ENCODE measurements at places on chromosomes 6 and 20. TPM values are rescaled to one million over a fixed set of nuclear protein-coding genes. Genes with fewer than 3 reads are reported as not detected.

GRCh38 chr6:96844530-96844929 is 7.3 kb upstream of the GPR63 start:
- DNase-seq, result no peak
- no peaks in the 10 kb centered on the region for H3K4me1 ChIP-seq
- no peaks in the 10 kb centered on the region for H3K36me3 ChIP-seq
- no peak overlapping the region for H3K27ac ChIP-seq

Gene C20orf96
- 8.9 TPM for total RNA-seq

GRCh38 chr20:47922269-47922668 is 137.0 kb upstream of the SULF2 start:
- peaks cover 7% of the 10 kb centered on the region for H3K27me3 ChIP-seq
- no peaks in the 10 kb centered on the region for H3K36me3 ChIP-seq
- H3K4me1 ChIP-seq, result no peaks in the 10 kb centered on the region
- no peak for DNase-seq

Gene SNPH
- 12.2 TPM for total RNA-seq

- peak overlapping the region; percentile 33 for H3K27ac ChIP-seq
- no peaks in the 10 kb centered on the region for H3K27me3 ChIP-seq
- no peak for DNase-seq
- peak overlapping the region; percentile 9 for H3K4me3 ChIP-seq
Observed at GRCh38 chr20:14706555-14706954, 369.1 kb upstream of the FLRT3 start.

DNA sequence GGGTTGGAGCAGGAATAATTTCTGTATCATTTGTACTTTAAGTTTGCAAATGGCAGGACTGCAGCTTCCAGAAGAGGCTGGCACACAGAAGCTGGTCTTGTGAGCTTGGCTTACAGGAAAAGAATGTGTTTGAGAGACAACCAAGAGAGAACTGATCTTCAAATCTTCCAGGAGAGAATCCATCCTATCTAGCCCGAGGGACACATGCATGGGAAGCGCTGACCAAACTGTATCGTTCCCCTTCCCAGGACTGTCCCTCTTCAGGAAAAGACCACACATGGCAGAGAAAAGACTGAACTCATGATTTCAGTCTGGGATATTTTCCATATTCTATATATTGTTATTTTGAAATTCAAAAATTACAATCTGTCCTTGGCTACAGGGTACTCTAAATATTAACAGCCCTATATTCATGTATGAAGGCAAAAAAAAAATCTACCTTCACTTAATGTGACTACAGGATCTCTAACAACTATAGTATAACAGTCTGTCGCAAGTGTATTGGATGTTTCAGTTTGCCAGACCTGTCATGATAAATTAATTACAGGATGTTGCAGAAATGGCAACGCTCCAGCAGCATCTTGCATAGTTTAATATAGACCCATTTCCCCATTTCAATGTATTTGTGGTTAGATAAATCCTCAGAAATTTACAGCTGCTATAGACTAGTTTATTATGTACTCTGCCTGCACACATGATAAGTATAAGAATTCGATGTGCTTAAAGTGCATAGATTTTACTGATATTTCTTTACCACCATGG is 99.4 kb downstream of the MYB start:
- no peaks in the 10 kb centered on the region for H3K4me1 ChIP-seq
- DNase-seq, result peak; percentile 38
- no peak overlapping the region for H3K4me3 ChIP-seq
- no peak overlapping the region for H3K27ac ChIP-seq

Gene RAB23
- 40.1 TPM for total RNA-seq

- H3K4me3 ChIP-seq, result no peak overlapping the region
- no peaks in the 10 kb centered on the region for H3K27me3 ChIP-seq
- no peaks in the 10 kb centered on the region for H3K36me3 ChIP-seq
- H3K4me1 ChIP-seq, result no peaks in the 10 kb centered on the region
- no peak for DNase-seq
Observed at GRCh38 chr6:45736134-45736533, 279.5 kb downstream of the CLIC5 start.

- DNase-seq, result no peak
- no peak overlapping the region for H3K27ac ChIP-seq
- H3K27me3 ChIP-seq, result no peaks in the 10 kb centered on the region
- no peaks in the 10 kb centered on the region for H3K4me1 ChIP-seq
Observed at GRCh38 chr6:11971154-11971553, 41.0 kb upstream of the HIVEP1 start.

DNA sequence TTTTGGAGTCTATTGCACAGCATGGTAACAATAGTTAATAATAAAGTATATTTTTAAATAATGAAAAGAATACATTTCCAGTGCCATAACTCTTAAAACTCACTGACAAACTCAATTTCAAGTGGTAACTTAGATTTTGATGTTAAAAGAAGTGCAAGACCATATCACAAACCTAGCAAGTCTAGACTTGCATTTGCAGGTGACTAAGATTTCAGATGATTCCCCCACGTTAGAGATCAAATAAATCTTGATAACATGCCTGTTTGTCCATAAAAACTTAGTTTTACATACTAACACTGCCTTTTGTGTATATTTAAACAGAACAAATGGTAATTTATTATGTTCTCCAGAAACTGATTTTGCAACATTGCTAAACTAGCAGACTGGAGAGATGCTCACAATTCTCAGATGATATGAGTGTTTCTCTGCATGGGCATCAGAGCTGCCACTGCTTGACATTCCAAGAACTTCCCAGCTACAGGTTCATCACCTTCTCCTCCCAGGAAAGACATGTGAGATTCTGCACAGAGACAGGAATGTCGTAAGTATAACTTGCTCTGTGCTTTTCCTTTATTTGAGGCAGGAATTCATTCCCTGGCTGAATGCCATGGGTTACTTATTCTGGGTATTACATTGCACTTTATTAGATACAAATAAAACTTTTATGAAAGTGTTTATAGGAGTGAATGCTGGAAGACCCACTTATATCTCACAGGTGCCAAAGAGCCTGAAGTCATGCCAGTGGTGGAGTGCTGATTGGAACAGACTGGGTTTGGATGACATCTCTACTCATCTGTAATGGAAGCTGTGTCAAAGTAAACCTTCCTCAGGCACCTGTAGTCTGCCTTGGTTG is 160.2 kb upstream of the FOXA2 start:
- H3K4me1 ChIP-seq, result no peaks in the 10 kb centered on the region
- H3K4me3 ChIP-seq, result no peak overlapping the region
- no peak for DNase-seq
- no peak overlapping the region for H3K27ac ChIP-seq
- H3K36me3 ChIP-seq, result no peaks in the 10 kb centered on the region

Gene BMP6
- total RNA-seq, result 93.3 TPM

Gene KCNQ2
- total RNA-seq, result 66.5 TPM

Gene NUP43
- 28.1 TPM for total RNA-seq

DNA sequence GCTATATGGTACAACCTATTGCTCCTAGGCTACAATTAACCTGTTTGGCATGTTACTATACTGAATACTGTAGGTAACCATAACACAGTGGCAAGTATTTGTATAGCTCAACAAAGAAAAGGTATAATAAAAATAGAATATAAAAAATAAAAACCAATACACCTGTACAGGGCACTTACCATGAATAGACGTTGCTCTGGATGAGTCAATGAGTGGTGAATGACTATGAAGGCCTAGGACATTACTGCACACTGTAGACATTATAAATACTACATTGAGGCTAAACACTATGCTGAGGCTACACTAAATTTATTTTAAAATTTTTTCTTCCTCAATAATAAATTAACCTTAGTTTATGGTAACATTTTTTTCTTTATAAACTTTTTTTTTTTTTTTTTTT is 18.6 kb downstream of the ELOVL5 start:
- no peaks in the 10 kb centered on the region for H3K4me1 ChIP-seq
- H3K27ac ChIP-seq, result no peak overlapping the region
- H3K4me3 ChIP-seq, result no peak overlapping the region
- no peak for DNase-seq
- H3K27me3 ChIP-seq, result no peaks in the 10 kb centered on the region
- H3K36me3 ChIP-seq, result no peaks in the 10 kb centered on the region

Gene TP53TG5
- 0.39 TPM for total RNA-seq

DNA sequence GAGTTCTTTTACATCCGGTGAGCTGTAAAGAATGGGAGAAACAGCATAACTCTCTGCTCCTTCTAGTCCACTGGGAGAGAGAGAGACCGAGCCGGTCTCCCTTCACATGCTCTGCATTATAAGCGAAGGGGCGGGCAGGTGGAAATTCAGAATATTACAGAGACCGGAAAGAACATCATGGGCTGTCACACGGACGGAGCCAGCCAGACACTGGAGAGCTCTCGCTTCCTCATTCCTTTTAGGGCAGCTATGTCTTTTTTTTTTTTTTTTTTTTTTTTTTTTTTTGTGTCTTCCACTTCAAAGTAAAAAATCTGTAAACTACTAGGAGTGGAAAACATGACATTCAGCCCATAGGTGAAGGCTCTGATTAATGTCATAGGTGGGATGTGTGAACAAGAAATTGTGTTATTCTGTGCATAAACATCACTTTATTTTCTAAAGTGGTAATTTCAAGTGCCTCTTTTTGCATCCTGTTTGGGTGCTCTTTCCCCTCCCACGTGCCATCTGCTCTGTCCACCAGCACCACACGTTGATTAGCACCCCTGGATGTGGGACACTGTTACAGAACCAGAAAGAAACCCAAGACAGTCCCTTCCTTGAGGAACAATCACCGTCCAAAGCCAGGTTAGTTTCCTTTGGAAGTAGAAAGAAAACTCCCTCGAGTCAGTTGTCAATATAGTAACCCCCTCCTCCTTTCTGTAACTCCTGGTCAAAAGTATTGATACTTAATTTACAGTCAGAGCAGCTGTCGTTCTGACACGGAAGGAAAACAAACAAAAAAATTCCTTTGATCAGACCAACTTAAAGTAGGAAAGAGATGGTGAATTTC is at the start of gene TAGAP:
TSS of gene TAGAP (minus strand) at position 93 of the 829 bp plus-strand sequence. CDS start 845 bp downstream, outside the sequence.
- peak; percentile 18 for DNase-seq
- no peaks in the 10 kb centered on the region for H3K27me3 ChIP-seq
- H3K27ac ChIP-seq, result no peak within 1 kb of the TSS
- H3K36me3 ChIP-seq, result no peaks in the 10 kb centered on the region
- H3K4me3 ChIP-seq, result peak within 1 kb of the TSS; percentile 24
- H3K4me1 ChIP-seq, result no peaks in the 10 kb centered on the region

Gene SSTR4
- total RNA-seq, result 0.33 TPM

GRCh38 chr6:37947468-37947867 is 127.9 kb downstream of the ZFAND3 start:
- no peaks in the 10 kb centered on the region for H3K4me1 ChIP-seq
- H3K36me3 ChIP-seq, result no peaks in the 10 kb centered on the region
- no peak overlapping the region for H3K4me3 ChIP-seq

Gene CDH26
- 5.0 TPM for total RNA-seq

Measured in spinal cord (tissue), 10 donors.